ENCODE measurements at places on chromosomes 13 and 19. TPM values are rescaled to one million over a fixed set of nuclear protein-coding genes. Genes with fewer than 3 reads are reported as not detected.

The PINLYP gene
- total RNA-seq = 10.6 TPM

The IQCN gene
- 0.61 TPM for total RNA-seq

The APOC1 gene
- total RNA-seq = 76.2 TPM

The ZNF761 gene
- 29.7 TPM for total RNA-seq

The ADGRL1 gene
- total RNA-seq = 140 TPM

The RPL18 gene
- total RNA-seq = 1,987 TPM

Measured in WTC11 (cell line).